GOT3 (cell line): ENCODE measurements at places on chromosomes 13 and 19.

- DNase-seq: no peak
Measured at GRCh38 chr19:53595510-53595867, 36.3 kb upstream of the DPRX start.

DNA sequence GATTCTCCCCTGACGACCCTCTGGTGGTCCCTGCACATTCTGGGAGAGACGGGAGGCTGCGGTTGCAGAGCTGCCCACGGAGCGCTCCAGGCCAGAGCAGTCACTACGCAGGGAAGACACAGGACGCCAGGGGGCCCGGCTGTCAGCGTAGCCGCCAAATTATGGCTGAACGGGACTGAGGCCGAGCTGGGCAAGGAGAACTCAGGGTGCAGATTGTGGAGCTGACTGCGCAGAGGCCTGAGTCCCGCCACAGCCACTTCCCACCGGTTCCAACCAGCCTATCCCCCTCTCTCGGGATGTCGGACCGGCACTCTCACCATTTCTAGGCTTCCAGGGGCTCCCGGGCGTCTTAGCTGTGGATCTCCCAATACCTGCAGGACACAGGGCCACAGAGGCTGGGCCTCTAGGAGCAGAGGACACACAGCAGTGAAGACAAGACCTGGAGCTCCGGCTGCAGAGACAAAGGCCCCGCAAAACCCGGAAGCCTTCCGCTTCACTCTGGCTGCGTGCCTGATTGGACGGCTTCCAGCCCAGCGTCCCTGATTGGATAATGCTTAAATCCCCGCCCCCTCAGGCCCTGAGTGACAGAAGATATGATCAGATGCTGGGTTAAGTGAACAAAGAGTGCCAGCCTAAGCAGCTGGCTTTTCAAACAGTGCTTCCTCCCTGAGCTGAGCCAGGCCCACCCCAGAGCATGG lies at the start of gene ZNF737:
TSS of gene ZNF737 (minus strand) at position 461 of the 698 bp plus-strand sequence. CDS start at position 320, 141 bp downstream.
- peak; percentile 36 for DNase-seq

DNA sequence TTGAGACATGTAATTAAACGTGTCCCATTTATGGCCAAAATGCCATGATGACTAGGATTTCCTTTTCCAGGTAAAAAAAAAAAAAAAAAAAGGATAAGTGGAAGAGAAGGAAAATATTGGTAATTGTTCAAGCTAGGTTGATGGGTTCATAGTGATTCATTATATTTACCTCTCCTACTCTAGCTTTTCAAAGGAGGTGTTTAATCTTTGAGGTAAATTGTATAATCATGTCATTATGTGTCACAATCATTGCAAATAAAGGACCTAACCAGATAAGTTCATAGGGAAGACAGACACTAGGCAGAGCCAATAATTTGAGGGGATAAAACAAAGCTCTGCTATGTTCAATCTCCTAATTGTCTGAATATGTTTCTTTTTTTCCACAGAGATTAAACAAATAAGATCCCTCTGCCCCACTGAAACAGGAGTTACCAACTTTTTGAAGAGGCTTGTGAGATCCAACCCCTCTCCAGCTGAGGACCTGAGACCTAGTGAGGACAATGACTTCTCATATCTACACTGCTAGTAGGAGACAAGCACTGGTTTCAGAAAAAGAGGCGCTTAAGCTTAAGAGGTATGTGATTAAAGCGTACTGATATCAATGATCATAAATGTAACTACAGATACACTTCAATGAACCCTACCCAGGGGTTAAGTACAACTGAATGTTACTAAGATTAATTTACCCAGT lies 61.4 kb downstream of the USP12 start:
- no peak for DNase-seq

GRCh38 chr19:55312621-55313512 lies 12.3 kb downstream of the TMEM150B start:
- no peak for DNase-seq

- peak; percentile 99 for DNase-seq
Measured at GRCh38 chr13:98495627-98496478, 81.1 kb downstream of the STK24 start.

DNA sequence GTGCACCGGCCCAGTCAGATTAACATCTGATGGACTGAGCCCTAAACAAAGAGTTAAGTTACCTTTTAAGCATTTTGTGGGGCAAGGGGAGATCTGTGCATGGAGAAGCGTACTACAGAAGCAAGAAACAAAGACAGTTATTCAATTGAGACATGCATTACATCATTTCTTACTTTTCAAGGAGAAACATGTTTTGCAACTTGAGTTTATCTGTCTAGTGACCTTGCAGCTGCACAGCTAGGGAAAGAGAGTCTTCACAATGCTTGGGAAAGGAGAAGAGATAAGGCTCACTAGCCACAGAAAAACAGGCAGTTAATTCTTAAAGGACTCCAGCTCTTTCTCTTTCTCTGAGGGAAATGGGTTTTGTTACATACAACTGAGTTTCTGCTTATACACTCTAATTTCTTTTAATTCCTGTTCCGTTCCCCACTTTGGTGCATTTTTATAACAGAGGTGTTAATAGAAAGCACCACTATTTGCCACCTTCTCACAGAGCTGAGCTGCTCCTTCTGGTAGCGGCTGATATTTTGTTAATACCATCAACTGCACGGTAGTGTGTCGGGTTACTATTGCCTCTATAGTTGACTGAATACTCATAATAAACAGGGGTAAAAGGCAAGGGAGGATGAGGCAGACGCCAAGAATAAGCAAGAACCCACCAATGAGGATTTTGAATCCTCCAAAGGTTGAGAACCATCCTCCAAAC lies 55.9 kb downstream of the ZNF431 start:
- DNase-seq: no peak

GRCh38 chr13:85985797-85986196 lies 186.6 kb upstream of the SLITRK6 start:
- no peak for DNase-seq

DNA sequence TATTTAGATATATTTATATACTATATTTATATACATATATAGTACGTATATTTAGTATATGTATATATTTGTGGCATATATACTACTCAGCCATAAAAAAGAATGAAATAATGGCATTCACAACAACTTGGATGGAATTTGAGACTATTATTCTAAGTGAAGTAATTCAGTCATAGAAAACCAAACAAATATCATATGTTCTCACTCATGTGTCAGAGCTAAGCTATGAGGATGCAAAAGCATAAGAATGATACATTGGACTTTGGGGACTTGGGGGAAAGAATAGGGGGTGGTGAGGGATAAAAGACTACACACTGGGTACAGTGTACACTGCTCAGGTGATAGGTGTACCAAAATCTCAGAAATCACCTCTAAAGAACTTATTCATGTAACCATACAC lies 1015.7 kb downstream of the EFNB2 start:
- no peak for DNase-seq

DNA sequence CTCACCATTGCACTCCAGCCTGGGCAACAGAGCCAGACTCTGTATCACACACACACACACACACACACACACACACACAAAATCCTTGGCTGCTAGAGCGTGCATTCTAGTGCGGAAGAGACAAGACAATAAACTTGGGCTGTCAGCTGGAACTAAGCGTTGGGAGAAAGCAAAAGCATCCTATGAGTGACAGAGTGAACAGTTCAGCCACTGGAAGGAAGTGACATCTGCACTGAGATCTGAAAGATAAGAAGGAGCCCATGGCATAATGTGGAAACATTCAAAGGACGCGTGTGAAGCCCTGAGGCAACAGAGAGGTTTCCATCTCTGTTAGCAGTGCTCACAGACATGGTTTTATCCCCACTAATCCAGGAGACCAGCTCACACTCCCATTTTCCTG lies 3.5 kb upstream of the SLC1A5 start:
- DNase-seq: no peak

DNA sequence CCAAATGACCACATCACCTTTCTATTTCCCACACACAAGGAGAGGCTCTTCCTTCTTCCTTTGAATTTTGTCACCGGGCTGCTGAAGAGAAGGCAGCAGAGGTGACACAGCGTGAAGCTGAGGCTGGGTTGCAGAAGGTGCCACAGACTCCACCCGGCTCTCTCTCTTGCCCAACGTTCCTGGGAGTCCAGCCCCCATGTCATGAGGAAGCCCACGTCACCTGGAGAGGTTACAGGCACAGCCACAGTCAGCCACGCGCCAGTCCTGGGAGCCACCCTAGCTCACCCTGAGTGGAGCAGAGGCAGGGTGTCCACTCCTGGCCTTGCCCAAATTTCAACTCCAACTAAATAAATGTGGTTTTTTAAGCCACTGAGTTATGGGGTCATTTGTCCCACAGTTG lies 4.8 kb upstream of the TMEM255B start:
- DNase-seq: no peak

DNA sequence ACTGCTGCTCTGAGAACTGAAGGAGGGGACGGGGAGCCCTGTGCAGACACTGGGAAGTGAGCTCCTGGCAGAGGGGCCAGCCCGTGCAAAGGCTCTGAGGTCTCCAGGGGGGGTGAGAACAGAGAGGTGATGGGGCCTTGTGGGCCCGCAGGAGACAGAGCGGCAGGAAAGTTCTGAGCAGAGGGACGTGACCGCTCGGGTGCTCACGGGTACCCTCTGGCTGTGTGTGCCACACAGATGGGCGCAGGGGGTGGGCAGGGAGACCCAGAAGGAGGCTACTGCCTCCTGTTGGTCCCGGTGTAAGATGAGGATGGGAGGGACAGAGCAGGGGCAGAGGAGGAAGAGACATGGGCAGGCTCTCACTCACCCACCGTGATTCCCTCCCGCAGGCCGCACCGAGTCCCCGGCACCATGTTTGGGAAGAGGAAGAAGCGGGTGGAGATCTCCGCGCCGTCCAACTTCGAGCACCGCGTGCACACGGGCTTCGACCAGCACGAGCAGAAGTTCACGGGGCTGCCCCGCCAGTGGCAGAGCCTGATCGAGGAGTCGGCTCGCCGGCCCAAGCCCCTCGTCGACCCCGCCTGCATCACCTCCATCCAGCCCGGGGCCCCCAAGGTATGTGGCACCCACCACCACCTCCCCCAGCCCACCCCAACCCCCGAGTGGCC lies 27.5 kb upstream of the NCCRP1 start:
- DNase-seq: no peak

DNA sequence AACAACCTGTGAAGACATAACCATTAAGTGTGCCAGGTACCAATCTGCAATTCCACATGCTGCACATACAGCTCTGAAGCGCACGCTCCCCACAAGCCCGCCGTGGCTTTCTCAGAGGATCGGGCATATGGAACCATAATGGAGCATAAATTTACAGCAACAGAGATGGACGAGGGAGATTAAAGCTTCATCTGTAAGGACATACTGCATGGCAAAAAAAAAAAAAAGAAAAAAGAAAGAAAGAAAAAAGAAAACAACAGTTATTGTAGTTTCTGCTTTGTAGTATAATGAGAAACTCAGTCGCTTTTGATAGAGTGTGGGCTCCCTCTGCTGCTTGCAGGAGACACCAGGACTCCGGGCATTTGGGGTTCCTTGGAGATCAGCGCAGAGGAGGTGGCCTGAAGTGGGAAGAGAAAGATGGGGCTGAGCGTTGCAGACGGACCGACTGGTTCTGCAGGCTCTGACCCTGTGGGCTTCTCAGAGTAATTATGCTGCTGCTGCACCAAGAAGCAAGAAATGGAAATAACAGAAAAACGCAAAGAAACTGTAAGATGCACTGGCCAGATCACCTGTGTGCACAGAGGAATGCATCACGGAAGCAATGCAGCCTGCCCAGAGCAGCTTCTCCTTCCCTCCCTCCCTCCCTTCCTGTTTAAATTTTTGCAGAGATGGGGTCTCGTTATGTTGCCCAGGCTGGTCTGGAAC lies 10.8 kb upstream of the PDCD5 start:
- no peak for DNase-seq

DNA sequence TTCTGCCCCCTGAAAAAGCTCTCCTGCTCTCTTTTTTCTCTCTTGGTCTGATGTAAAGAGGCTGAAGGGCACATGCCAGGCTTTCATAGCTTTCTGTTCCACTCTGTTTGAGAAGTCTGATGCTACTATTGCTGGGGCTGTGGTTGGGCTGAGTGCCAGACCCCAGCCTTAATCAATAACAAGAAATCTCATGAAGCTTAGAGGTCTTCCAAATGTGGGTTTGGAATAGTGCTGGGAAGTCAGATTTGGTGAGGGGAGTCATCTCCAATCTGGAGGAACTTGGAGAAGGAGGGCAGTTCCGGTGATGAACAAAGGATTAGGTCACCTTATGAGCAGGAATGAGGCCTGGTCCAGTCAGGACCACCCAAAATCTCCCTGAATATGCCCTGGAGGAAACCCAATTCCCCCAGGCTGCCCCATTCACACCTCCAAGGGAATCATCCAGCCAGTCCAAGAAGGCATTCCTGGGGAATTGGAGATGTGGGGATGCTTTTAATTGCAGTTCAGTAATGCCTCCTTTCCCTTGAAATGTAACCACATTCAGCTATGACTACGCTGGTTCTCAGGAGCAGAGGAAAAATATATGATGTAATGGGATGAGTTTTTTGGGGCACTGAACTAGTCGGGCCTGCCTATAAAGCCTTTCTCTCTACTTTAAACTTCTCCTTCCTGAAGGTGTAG lies 102.0 kb downstream of the STARD13 start:
- DNase-seq: no peak

- no peak for DNase-seq
Measured at GRCh38 chr13:61880578-61881283, 465.1 kb upstream of the PCDH20 start.

GRCh38 chr19:2356036-2356646 lies 3.9 kb upstream of the TMPRSS9 start:
- no peak for DNase-seq

- DNase-seq: no peak
Measured at GRCh38 chr13:41434831-41435520, 22.4 kb upstream of the RGCC start.
